ENCODE measurements at places on chromosomes 6 and 20.

- DNase-seq, result no peak
Measured at GRCh38 chr20:10622657-10623418, 51.0 kb downstream of the JAG1 start.

DNA sequence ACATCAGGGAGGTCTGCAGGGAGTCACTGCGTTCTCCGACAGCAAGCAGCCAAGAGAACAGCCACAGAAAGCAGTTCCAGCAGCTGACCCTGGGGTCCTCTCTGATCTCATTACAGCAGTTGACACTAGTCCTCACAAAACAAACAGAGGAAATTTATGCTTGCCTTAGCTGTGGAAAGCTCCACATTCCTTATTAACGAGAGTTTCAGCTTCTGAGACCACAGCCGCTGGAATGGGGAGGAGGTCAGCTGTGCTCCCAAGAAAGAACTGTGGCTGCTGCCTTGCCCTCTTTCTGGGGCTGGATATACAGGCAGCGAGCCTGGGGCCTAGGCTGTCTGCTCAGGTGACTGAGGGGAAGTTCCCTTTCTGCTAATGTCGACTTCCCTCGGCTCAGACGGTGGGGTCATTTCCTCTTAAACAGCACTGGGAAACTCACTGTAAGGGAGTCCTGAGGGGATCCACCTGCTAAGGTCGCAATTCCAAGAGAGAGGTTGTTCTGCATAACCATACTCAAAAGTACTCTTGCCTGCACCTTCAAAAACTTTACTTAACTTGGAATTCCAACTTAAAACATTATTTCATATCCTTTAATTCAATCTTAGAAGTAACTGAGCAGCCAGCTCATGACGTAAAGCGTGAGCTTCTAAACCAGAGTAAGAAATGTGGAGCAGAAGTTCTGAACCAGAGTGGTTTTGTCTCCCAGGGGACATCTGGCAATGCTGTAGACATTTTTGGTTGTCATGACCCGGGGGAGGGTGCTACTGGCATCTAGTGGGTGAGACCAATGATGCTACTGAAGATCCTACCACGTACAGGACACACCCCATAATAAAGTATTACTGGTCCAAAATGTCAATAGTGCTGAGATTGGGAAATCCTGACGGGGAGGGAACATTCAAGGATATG, 80.3 kb downstream of the BACH2 start:
- DNase-seq, result no peak

DNA sequence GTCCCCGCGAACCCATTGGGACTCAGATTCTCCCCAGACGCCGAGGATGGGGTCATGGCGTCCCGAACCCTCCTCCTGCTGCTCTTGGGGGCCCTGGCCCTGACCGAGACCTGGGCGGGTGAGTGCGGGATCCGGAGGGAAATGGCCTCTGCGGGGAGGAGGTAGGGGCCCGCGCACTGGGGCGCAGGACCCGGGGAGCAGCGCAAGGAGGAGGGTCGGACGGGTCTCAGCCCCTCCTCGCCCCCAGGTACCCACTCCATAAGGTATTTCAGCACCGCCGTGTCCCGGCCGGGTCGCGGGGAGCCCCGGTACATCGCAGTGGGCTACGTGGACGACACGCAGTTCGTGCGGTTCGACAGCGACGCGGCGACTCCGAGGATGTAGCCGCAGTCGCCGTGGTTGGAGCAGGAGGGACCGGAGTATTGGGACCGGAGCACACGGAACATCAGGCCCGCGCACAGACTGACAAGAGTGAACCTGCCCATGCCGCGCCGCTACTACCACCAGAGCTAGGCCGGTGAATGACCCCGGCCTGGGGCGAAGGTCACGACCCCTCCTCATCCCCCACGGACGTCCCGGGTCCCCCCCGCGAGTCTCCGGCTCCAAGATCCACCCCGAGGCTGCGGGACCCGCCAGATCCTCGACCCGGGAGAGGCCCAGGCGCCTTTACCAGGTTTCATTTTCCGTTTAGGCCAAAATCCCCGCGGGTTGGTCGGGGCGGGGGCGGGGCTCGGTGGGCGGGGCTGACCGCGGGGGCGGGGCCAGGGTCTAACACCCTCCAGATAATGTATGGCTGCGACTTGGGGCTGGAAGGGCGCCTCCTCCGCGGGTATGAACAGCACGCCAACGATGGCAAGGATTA, 15.7 kb upstream of the HLA-A start:
- DNase-seq, result no peak

DNA sequence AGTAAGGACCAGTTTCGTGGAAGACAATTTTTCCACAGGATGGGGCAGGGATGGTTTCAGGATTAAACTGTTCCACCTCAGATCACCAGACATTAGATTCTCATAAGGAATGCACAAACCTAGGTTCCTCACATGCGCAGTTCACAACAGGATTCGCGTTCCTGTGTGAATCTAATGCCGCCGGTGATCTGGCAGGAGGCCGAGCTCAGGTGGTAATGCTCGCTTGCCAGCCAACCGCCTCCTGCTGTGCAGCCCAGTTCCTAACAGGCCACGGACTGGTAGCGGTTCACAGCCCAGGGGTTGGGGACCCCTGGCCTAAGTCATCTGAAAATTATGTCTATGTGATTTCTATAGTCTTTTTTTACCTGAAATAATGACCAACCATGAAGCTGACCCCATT, 217.5 kb downstream of the TMEM200A start:
- no peak for DNase-seq

- DNase-seq, result no peak
Measured at GRCh38 chr6:147595961-147596360, 87.5 kb downstream of the SAMD5 start.

- DNase-seq, result peak; percentile 38
Measured at GRCh38 chr20:10927936-10928840, 254.4 kb upstream of the JAG1 start.

DNA sequence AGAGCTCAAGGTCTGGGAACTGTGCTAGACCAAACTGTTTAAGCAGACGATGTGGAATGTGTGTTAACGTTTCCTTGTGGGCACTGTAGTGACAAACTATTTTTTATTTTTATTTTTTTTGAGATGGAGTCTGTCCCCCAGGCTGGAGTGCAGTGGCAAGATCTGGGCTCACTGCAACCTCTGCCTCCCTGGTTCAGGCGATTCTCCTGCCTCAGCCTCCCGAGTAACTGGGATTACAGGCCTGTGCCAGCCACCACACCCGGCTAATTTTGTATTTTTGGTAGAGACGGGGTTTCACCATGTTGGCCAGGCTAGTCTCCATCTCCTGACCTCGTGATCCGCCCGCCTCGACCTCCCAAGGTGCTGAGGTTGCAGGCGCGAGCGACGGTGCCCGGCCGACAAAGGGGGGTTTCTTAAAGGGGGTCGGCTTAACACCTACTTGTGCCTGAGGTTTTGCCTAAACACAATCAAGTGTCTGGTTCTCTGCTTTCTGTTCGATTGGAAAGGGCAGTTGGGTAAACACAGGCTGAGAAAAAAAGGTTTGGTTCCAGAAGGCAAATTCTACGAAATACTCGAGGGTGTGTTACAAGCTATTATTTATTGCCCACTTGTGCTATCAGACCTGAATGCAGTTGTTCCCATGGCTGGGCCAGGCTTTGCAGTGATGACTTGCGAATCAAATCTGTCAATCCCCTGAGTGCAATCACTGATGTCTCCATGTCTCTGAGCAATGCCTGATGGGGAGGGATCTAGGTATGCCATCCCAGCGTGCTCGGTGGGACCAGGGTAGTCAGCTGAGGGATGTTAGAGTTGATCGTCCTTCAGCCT, 1.3 kb downstream of the NOP56 start:
- no peak for DNase-seq

GRCh38 chr6:117118490-117118889, 146.9 kb upstream of the VGLL2 start:
- DNase-seq, result no peak

- no peak for DNase-seq
Measured at GRCh38 chr6:169912266-169913095, 161.1 kb downstream of the ERMARD start.

GRCh38 chr6:47420394-47421371, 56.9 kb upstream of the CD2AP start:
- DNase-seq, result no peak

- peak; percentile 56 for DNase-seq
Measured at GRCh38 chr20:63580796-63581461, 6.9 kb upstream of the HELZ2 start.

DNA sequence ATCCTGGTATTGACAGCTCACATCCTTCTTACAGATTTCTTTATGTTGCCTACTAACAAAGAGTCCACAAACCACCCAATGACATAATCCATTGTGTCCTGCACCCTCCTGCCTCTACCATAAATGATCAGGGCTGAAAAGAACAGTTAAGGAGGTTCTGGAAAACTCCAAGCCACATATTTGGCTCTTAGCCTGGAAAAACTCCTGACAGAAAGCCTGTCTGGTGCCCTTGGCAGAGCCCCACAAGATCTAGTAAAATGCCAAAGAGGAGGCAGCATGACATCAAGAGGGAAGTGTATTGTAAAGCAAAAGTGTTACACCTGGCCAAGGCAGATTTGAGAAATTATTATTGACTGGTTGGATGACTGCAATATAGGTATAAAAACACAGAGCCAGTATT, 126.4 kb upstream of the VGLL2 start:
- no peak for DNase-seq

DNA sequence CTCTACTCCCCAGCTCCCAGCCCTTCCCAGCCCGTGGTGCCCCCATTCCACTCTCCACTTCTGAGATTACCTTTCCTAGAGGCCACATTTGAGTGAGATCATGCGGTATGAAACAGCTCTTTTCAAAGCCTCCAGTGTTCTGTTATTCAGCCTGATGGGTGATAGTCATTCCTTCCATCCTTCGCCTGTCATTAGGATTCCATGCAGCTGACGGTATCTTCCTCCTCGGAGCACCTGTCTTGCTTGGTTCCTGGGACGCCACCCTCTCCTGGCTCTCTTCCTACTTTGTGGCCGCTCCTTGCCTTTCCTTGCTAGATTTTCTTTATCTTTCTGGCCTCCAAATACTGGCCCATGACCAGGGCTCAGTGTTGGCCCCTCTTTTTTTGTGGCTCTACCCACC, 137.0 kb downstream of the ARID1B start:
- DNase-seq, result no peak

- DNase-seq, result no peak
Measured at GRCh38 chr20:25551413-25552215, 33.7 kb downstream of the NINL start.

DNA sequence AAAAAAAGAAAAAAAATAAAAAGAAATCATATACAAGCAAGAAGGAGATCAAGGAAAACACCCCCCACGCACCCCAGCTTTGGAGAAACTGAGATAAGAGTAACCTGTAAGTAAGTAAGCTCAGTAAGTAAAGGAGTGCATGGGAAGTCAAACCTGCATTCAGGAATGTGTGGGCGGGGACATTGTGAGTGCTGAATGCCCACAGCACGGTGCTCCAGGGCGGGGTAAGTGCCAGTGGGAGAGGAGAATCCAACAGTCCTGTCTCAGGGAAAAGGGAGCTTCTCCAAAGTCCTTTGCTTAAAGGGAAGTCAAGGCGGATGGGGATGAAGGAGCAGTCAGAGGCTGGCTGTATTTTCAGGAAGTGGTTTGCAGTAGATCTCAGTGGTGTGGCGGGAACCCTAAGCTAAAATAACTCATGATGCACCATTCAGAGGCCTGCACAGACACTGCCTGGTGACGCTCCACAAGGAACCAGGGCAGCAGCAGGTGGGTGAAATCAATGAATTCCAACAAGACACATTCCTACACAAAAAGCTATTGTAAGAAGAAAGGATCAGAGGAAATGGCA, 368.0 kb downstream of the QKI start:
- no peak for DNase-seq

DNA sequence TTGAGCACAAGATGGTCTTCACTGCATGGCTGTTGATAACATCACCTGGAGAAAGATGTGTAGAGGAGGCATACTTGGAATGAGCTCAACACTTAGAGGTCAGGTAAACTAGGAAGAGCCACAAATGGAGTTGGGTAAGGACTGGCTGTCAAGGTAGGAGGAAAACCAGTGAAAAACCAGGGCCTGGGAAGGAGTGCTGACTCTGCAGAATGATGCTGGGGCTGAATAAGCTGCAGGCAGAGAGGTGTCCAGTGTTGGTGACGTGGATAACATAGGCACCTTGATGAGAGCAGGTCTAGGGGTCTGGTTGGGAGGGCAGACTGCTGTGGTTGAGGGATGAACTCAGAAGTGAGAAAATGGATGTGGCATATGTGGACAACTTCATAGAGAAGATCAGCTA, 160.2 kb downstream of the CARMIL1 start:
- no peak for DNase-seq

- DNase-seq, result no peak
Measured at GRCh38 chr6:105757512-105758200, 328.5 kb upstream of the PRDM1 start.

GRCh38 chr6:4270776-4271175, 135.4 kb upstream of the ECI2 start:
- no peak for DNase-seq

DNA sequence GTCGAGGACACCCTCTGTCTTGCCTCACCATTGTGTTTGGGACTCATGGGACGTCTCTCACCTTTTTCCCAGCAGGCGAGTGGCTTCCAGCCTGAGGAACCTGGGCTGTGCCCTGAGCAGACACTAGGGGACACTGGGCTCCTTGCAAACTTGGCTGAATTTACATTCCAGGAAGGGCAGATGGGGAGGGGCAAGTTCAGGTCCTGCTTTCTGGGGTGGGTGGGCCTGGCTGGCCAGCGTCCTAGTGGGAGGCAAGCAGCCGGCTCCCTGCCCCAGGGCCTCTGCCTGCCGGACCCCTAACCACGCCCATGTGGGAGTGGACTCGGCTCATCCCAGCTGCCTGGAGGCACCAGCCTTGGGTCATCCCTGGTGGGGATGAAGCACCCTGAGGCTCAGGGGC, 48.2 kb upstream of the MLN start:
- peak; percentile 43 for DNase-seq

- no peak for DNase-seq
Measured at GRCh38 chr20:25197183-25197869, 1.8 kb downstream of the ENTPD6 start.

- no peak for DNase-seq
Measured at GRCh38 chr20:61487346-61487996, 235.4 kb downstream of the CDH4 start.

DNA sequence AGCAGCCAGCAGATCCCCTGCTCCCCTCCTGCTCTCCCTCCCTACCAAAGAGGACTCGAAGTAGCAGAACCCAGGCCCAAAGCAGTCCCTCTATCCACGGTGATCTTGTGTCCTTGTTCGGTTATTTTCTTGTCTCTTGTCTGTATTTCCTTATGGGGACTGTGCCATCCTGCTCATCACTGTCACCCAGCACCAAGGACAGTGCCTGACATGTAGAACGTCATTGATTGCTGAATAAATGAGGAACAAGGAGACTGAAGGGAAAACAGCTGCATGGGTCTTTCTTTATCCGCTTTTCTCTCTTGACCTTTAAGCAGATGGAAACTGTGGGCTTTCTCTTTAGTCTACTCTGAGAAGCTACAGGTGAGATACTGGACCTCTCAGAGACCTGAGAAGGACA, 29.4 kb upstream of the ZNF831 start:
- no peak for DNase-seq
